ENCODE measurements at places on chromosomes 13 and 19.
A peak's percentile ranks its signal among the peaks of the same experiment; 100 is the strongest.

- DNase-seq: no peak
Measured at GRCh38 chr13:22325761-22326160, 654.9 kb downstream of the FGF9 start.

DNA sequence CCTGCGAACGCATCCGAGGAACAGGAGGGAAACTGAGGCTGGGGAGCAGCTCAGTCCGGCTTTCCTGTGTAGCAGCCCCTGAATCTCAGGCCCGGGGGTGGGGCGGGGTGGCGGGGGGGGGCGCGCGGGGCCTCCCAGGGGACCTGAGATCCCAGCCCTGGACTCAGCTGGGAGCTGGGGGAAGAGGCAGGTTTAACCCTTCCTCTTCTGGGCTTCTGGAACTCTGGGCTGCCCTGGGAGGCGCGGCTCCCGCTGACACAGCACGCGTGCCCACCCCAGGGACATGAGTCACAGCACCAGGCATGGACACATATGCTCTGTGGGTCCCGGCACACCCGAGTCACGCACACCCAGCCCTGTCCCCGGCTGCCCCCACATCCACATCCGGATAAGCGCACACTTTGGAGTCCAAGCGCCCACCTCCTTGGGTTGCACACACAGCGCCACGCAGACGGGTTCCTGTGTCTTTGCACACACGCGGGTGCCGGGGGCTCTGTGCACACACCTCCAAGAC, 3.5 kb upstream of the CIRBP start:
- peak; percentile 32 for DNase-seq

DNA sequence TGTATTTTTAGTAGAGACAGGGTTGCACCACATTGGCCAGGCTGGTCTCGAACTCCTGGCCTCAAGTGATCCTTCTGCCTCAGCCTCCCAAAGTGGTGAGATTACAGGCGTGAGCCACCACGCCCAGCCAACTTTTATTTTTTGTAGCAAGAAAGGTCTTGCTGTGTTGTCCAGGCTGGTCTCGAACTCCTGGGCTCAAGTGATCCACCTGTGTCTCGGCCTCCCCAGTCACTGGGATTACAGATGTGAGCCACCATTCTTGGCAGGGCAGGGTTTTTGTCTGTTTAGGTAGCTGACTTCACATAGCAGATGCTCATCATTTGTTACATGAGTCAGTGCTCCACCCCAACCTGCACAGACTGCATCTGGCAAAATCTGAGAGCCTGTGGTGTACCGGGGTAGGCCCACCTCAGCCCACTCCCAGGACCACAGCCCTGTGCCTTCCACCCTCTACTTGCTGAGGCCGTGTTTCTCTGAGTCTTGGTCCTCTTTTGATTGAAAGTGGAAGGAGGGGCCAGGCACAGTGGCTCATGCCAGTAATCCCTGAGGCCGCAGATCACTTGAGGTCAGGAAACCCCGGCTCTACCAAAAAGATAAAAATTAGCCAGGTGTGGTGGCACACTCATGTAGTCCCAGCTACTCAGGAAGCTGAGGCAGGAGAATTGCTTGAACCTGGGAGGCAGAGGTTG, 4.2 kb upstream of the TNPO2 start:
- no peak for DNase-seq

DNA sequence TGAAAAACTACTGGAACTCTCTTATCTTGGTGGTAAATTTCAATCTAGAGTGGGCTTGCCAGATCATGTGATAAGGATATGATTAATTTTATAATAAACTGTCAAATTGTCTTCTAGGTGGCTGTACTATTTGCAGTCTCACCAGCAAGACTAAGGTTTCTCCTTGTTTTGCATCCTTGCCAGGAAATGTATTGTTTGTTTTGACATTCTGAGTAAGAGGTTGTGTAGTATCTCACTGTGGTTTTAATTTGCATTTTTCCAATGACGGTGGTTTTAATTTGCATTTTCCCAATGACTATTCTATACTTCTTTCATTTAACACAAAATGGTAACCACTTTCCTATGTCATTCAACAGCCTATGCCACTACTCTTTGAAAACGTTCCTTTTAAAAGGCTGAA, 2.0 kb downstream of the CAB39L start:
- no peak for DNase-seq

DNA sequence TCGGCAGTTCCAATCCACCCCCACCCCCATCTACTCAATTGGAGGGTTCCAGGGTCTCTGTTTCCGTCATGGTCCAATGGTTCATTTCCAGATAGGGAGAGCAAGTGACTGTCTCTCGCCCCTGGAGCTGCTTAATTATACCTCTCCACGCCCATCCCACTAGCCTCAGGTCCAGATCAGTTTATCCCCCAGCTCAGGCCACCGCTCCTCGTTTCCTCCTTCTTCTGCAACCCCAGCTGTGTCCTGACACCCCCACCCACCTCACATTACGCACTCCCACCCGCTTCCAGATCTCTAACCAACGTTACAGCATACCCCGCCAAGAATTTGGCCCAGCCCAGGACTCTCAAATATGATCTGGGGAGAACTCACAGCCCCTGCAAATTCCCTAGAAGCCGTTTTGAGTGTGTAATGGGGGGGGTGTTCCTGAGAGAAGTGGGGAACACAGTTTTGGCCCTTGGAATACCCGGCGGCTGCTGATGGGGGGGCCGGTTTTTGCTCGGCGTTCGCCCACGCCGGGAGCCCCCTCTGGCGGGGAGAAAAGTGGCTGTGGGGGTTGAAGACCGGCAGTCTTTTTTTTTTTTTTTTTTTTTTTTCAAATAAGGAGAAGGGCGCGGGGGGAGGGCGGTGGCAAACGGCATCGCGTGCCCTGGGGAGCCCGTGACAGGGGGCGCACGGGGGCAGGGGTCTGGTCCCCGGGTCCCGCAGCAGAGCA, 1.7 kb upstream of the PDE4A start:
- DNase-seq: no peak

DNA sequence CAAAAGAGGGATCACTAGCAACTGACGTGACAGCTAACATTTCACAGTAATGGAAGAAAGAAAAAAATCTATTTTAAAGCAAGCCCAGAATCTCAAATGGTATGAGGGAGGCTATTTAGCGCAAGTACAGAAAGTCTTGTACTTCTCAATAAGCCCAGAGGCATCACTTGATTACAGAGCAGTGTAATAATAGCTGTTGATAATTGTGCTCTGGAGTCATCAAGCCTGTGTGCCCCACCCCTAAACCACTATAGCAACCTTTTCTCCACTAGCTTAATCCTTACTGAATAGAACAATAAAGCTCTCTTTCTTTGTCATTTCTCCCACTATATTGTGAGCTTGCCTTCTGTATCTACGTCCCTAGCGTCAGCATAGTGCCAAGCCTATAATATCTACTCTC, 56.6 kb downstream of the FREM2 start:
- no peak for DNase-seq

DNA sequence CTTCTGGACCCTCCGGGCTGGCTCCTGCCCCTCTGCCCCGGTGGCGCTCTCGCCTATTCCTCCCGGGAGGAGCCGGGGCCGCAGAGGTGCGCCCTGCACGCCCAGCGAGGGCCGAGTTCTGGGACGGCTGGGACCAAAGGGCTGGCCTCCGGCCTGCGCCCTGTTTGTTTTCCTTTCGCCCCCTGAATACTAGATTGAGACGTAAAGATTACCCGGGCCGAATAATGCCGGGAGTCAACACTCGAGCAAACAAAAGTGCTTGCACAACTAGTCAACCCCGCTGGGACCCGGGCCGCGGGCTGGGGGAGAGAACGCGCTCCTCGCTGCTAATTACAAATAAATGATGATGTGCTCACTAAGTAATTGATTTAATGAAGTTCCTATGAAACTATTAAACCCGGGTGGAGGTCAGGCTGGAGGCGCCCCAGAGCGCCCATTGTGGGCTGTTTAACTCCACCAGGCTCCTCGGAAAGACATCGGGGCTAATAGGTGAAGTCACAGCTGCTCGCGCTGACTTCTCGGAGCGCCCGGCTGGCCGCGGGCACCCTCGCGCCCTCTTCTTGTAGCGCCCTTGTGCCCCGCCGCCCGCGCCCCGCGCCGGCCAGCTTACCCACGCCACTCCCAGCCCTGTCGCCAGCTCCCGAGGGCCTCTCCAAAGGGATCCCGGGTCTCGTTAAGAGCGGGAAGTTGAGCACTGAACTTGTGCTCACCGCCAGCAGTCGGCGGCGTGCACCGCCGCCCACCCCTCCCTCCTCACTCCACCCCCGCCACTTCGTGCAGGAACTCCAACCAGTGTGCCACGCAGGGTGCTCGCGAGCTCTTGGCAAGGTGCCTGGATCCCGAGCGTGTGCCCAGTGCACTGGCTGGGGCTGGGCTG, 14.9 kb downstream of the ZIC5 start:
- DNase-seq: no peak

DNA sequence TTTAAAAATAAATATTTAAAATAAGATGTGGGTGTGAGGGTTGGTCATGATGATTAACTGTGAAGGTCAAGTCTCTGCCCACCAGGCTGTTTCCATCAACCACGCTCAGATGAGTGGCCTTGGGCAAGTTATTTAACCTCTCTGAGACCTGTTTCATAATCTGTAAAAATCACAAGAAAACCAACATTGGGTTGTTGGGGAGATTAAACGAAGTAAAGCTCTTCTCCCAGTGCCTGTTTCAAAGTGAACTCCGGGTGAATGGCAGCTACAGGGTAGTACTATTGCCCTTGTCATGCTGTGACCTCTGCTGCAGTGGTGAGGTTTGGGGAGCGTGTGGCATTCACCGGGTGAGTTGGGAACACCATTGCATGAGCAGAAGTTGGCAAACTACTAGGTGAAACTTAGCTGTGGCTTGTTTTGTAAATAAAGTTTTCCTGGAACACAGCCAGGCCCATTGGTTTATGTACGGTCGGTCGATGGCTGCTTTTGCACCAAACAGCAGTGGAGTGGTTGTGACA, 153.2 kb downstream of the USP12 start:
- no peak for DNase-seq

- DNase-seq: no peak
Measured at GRCh38 chr13:26221399-26221720, 754 bp downstream of the RNF6 start.

GRCh38 chr19:46408664-46409039, 4.7 kb downstream of the CCDC8 start:
- DNase-seq: no peak

- DNase-seq: peak; percentile 71
Measured at GRCh38 chr19:37466798-37467607, at the start of gene ZNF569. Gene ZNF569 (minus strand): TSS chr19:37467444. CDS start chr19:37444921, 22,523 bp downstream.

GRCh38 chr19:5154129-5154798, 185.4 kb downstream of the KDM4B start:
- peak; percentile 28 for DNase-seq

DNA sequence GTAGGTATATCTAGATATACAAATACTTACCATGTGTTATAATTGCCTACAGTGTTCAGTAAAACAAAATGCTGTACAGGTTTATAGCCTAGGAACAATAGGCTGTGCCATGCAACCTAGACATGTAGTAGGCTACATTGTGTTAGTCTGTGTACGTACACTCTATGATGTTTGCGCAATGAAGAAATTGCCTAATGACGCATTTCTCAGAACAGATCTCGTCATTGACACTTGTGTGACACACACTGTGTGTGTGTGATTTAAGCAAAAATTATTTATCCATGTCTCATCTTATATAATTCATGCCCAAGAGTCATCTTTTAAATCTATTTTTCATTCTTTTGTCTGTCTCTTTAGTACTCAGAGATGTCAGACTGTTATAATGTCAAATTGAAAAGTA, 1888.8 kb upstream of the PCDH20 start:
- no peak for DNase-seq

DNA sequence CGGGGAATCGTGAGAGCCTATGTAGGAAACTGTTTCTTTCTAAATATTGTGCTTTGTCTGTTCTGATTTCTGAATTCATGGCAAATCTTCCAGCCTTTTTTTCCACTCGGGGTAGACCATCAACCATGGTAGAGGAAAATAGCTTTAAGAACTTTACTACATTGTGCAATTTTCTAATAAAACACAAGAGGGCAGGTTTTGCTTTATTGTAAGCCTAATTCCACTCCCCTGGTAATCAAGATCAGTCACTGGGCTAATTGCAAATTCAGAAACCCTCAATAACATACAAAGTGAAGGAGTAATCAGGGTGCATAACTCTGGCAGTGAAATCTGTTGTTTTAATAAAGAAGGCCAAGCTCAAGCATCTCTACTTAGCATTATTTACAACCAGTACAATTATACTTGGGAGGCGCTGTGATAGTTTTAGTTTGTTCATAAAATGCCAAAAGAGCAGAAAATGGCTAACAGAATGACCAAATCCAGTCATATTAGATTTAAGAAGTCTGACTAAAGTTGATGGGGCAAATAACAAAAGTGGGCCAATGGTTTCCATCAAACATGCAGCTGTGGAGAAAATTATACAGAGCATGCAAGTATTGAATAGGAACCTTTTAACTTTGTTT, 43.8 kb downstream of the DCT start:
- DNase-seq: no peak

DNA sequence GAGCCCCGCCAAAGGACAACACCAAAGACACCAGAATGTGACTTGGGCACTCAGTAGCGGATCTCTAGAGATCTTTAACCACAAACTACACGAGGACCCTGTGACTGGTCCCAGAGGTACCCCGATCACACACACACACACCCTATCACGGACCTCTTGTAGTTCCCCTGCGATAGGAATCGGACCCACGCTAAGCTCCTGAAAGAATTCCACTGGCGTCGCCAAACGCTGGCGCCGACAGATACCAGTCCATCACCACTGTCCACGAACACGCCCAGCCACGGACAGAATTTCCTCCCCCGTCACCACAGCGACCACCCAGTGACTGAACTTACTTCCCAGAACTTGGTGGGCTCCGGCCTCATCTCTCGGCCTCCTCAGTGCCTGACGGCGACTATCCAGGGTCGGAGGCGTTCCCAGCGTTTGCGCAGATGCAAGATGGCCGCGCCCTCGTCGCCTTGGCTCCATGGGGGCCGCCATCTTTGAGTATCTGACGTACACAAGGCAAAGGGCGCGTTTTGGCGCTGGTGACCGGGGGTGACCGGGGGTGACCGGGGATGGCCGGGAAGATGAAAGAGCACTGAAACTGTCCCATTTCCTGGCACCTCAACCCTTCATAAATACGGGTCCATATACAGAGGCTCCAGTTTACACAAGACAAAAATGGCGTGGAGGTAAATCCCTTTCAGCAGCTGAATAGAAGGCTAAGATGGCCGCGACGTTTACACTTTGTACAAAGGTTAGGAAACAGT, at the start of gene ZNF615:
Gene ZNF615, minus strand, starts transcription at position 406 of the 752 bp plus-strand sequence. CDS start 4,500 bp downstream, outside the sequence.
- peak; percentile 82 for DNase-seq

DNA sequence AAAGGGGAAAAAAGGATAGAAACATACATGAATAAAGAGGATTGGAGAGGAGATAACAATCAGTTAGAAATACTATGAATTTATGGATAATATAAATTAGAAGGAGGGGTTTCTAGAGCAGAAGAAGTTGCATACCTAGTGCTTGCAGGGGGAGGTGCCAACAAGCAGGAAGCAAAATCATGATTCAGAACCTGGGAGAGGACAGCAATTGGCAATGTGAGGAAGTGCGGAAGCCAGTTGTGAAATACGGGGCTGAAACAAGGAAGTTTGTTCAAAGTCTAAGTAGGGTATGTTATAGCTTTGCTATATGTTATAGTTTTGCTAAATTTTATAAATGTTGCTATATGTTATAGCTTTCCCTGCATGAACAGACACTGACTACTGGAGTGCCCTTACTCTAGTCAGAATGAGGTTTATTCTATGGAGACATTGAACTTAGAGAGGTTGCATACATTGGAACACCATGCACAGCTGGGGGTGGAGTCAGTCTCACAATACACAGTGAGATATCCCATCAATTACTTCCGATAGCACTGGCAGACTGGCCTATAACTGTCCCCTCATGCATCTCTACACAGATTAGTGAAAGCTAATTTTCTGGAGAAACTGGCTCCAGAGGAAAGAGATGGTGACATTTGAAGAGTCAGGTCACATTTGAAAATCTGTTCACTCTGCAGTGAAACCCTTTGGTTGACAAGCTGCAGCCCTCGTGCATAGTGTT, 92.1 kb downstream of the GPC6 start:
- DNase-seq: no peak

GRCh38 chr13:94632226-94632980, 30.7 kb downstream of the GPR180 start:
- no peak for DNase-seq

Measured in stimulated activated CD4-positive, alpha-beta T cell treated with anti-CD3 and anti-CD28 coated beads, Interleukin-1b, Interleukin-23, amount 100 ng/mL, for 24 hours (primary cell).